ENCODE measurements at places on chromosomes 3 and 15. TPM values are rescaled to one million over a fixed set of nuclear protein-coding genes. Genes with fewer than 3 reads are reported as not detected.
A peak's percentile ranks its signal among the peaks of the same experiment; 100 is the strongest.

GRCh38 chr3:56987238-56987895 is 73.1 kb upstream of the SPATA12 start:
- peak; percentile 37 for DNase-seq

GRCh38 chr15:63422891-63423590 is 41.4 kb upstream of the CA12 start:
- DNase-seq = no peak

- DNase-seq = peak; percentile 70
Measured at GRCh38 chr3:10945683-10946287, 46.8 kb upstream of the SLC6A1 start.

DNA sequence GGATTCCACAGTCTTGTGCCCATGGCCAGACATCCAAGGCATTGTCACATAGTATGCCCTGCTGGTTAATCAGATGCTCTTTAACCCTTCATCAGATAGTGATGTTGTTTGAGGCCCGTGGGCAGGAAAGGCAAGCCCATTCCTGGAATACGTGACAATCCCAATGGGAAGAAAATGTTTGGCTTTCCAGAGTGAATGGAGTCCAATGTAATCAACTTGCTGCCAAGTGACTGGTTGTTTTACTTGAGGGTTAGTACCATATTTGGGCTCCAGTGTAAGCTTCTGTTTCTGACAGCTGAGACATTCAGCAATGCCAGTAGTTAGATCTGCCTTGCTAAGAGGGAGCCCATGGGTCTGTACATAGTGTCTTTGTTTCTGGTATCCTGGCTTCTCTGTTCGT is 31.3 kb downstream of the RPL39L start:
- no peak for DNase-seq

The SLC27A2 gene
- total RNA-seq = 25.2 TPM

DNA sequence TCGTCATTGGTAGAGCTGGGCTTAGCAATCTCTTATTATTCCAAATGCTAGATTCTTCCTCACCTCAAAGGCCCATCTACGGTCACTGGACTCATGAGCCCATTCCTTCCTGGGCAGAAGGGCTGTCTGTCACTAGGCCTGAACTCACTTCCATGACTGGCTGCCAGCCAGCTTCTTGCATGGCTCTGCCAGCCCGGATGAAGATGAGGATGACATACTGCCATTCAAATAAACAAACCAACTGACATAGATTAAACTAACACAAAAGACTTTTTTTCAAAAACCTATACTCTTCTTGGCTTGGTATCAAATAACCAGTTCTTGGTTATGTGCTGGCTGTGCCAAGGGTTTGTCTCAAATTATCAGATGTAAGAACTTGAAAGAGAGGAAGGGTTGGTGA is 23.8 kb downstream of the ISL2 start:
- no peak for DNase-seq

DNA sequence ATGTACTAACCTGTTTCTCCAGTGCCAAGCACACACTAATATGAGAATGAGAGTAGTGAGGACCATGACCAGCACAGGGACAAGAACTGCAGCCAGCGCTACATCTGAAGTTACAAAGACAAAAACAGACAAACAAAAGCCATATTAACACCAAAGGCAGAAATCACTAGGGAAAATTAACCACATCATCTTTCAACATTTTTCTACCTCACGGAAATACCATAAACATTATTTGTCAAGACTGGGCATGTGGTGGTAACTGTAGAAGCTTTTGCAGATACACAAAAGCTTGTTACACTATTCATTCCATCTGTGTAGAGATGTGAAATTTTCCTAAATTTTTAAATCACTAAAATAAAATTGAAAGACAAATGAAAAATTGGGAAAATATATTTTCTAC is 44.9 kb downstream of the ST3GAL6 start:
- DNase-seq = no peak

The XCR1 gene
- not detected for total RNA-seq

- no peak for DNase-seq
Measured at GRCh38 chr15:36275656-36276055, 303.8 kb upstream of the CDIN1 start.

- no peak for DNase-seq
Measured at GRCh38 chr3:196585044-196585757, 16.7 kb downstream of the FBXO45 start.

The MEIS2 gene
- not detected for total RNA-seq

The GOLGA8S gene
- total RNA-seq = 0.05 TPM

DNA sequence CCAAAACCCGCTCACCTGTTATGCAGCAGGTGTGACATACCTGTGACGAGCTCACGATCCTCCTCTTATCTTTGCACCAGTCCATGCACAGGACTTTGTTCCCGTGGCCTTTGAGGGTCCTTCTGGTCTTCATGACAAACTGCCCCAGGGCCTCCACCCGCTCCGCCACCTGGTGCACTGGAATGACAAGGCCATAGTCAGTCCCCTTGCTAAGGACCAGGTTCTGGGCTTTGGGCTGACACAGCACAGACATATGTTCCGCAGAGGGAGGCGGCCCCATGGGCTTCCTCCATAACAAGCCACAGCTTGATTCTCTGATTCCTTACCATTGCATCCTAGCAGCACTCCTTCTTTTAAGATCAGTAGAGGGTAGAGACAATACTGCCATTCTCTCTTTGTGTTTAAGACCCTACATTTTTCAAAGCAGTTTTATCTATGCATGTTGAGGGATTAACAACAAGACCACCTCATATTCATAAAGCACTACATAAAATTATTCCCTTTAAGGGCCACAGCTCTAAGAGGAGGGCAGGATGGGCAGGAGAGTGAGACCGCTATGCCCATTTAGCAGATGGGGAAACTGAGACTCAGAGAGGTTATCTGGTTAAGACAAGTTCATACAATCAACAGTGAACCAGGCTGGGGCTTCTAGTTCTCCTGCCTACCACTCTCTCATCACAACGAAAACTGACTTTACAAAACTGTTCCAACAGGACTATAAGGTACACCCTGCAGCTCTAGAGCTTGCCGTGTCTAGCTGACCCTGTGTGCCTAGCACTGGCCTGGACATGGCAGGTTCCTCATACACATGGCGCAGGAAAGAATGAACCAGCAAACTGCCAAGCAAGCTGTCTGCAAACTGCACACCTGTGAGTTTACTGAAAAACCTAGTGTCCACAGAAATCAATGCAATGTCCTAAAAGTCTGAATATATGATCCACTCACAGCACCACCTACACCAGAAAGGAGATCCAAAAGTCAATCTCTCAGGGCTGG is 37.0 kb downstream of the GNB5 start:
- no peak for DNase-seq

DNA sequence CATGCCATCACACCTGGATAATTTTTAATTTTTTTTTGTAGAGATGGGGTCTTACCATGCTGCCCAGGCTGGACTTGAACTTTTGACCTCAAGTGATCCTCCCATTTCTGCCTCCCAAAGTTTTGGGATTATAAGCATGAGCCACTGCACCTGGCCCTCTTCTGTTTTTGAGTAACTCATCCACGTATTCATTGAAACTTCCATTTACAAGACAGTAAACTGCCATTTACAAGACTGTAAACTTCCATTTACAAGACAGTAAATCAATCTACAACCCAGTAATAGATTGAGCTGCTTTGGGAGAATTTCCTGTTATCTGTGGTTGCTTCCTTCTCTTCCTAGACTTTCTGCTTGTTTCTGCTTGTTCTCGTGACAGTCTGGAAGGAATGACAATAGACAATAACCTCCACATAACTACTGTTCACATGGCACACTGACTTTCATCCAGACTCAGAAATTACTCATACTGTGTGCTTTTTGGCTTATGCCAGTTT is 114.7 kb upstream of the CCNL1 start:
- DNase-seq = no peak

The MUSTN1 gene
- total RNA-seq = 0.57 TPM

DNA sequence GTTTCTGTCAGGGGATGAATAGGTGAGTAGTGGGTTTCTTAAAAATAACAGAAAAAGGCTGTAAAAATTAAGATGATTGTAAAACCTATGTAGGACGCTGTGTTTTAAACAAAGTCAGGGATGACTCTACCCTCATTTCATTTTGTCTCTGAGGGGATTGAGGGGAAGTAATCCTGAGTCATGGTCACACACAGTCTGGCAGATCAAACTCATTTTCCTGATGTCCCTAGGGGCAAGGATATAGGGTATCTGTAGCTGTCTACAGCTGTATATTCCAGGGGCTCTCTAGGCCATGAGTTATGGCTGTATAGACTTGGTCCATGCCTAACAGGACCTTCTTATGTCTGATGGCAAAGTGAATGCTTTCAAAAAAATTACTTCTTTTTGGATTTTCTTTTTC is 421.1 kb downstream of the PDCD6IP start:
- DNase-seq = no peak

GRCh38 chr3:136503056-136503455 is 249.1 kb downstream of the STAG1 start:
- DNase-seq = no peak

- DNase-seq = no peak
Measured at GRCh38 chr3:107110596-107111305, 266.5 kb upstream of the CCDC54 start.

DNA sequence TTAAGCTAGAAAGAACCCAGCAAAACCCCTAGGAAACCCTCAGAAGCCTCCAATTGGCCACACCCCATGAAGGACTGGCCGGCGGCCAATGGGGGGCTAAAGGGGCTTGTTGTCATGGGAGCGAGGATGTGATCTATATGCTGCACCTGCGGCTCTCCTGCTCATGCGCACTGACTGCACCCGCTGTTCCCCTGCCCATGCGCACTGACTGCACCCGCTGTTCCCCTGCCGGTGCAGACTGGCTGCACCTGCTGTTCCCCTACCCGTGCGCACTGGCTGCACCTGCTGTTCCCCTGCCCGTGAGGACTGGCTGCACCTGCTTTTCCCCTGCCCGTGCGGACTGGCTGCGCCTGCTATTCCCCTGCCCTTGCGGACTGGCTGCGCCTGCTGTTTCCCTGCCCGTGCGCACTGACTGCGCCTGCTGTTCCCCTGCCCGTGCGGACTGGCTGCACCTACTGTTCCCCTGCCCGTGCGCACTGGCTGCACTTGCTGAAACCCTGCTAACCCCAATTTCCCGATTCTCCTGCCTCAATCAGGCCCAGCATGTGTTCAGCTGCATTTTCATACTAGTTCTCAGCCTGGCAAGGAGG is 16.8 kb upstream of the MCCC1 start:
- peak; percentile 67 for DNase-seq

The NDUFB5 gene
- 151 TPM for total RNA-seq

DNA sequence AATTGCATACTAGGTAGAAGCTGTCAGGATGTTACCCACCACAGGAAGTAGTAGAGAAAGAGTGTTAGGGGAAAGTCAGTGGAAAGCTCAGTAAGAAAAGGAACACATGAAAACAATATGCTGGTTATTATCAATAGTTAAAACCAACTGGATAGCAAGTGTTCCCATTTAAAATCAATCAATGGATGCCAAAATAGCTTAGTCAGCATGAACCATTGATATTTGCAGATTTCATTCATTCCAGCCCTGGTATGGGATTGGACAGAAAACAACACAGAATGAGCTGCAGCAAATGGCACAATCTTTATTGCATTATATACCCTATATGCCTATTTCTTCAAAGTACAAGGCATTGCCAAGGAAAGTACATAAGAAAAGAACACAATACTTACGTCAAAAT is 293.7 kb downstream of the EPHA6 start:
- DNase-seq = no peak

The ARL14 gene
- not detected for total RNA-seq

DNA sequence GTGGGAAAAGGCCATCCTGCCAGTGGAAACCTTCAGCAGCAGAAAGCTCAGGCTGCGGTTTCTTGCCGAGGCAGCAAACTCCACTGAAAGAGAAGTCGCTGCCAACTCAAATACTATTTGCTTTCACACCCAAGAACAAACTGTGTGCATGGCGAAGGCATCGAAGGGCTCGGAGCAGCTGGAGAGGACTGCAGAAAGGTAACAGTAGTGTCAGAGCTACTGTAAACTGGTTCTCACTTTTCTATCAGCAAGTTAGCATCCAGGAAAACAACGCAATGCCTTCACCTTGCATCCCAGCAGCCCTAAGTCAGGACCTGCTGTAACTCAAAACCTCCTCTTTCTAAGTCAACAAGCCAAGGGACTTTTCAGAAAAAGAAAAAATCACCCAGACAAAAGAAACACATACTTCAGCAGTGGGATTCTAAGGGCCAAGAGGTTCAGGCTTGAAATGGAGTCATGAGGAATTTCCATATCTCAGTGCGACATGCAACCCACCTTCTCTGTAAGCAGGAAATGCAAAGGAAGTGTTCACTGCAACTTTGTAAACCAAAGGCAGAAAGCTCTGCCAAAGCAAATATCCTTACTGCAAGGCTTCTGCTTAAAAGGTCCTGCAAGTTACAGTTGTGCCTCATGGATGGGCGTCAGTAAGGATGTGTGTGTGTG is 193.5 kb downstream of the FOXP1 start:
- peak; percentile 55 for DNase-seq

GRCh38 chr3:176796371-176796770 is 400.9 kb downstream of the TBL1XR1 start:
- no peak for DNase-seq

The TRMT10C gene
- total RNA-seq = 24.4 TPM

The ACTRT3 gene
- 0.30 TPM for total RNA-seq

The PLA2G4D gene
- total RNA-seq = not detected

DNA sequence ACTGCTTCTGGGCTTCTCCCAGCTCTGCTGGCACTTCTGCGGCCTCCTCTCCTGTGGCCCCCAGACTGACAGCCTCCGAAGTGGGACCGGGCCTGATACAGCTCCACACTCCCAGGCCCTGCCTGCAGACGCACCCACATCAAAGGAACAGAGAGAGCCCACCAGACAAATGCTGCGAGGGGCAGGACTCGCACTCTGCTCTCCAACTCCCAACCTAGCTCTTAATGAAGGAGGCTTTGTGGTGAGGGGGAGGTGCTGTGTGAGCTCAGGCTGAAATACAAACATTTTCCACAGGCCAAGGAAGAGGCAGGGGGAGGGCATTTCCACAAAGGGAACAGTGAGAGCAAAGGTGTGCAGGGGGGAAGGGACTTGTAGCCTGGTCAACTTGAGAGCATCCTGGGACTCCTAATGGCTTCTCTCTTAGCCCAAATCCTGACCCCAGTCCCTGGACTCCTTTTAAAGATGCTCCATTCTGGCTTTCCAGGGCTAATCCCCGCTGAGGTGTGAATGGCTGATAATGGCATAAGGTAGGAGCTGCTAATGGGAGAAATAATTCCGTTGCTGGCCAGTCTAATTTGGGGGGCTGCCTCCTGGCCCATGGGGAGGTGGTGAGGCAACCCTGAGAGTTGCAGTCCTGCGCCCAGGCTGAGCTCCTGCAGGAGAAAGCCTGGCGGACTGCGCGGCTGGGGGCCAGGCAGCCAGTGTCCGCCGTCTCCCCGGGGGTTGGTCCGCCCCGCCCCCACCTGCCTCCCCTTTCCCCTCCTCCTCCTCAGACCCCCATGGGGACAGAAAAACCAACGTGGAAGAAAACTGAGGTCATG is 9.6 kb downstream of the LINGO1 start:
- no peak for DNase-seq

DNA sequence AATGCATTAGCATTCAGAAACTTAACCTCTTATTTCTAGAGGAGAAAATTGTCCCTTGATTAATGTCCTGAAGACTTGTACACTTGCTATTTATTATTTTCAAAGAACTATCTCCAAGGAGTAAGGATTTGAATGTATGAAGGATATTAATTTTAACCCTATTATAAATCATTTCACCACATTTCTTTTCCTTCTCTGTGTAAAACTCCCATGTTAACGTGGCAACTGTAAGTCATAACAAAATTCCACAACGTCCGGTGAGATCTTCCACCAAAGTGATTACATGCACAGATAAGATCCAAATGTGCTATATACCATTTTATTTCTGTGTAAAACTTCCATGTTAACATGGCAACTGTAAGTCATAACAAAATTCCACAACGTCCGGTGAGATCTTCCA is 229.1 kb upstream of the ARHGEF26 start:
- no peak for DNase-seq

The GOLGA6L6 gene
- not detected for total RNA-seq

Data from activated naive CD4-positive, alpha-beta T cell treated with anti-CD3 and anti-CD28 coated beads for 36 hours (primary cell).